Caco-2 (cell line): ENCODE measurements at places on chromosomes 12 and 14. TPM values are rescaled to one million over a fixed set of nuclear protein-coding genes. Genes with fewer than 3 reads are reported as not detected.

GRCh38 chr14:91363776-91364523, 53.7 kb downstream of the CCDC88C start:
- H3K4me1 ChIP-seq = peaks cover 4% of the 10 kb centered on the region; the same call in 1 of the 2 replicates
- H3K27me3 ChIP-seq = no peaks in the 10 kb centered on the region
- no peak for DNase-seq
- H3K36me3 ChIP-seq = no peaks in the 10 kb centered on the region
- no peak overlapping the region for H3K27ac ChIP-seq

GRCh38 chr14:68552602-68553001, 240.3 kb downstream of the ZFP36L1 start:
- peaks cover 1% of the 10 kb centered on the region; the same call in 1 of the 2 replicates for H3K4me1 ChIP-seq
- no peaks in the 10 kb centered on the region for H3K27me3 ChIP-seq
- no peaks in the 10 kb centered on the region for H3K36me3 ChIP-seq
- no peak overlapping the region for H3K27ac ChIP-seq
- H3K4me3 ChIP-seq = no peak overlapping the region

DNA sequence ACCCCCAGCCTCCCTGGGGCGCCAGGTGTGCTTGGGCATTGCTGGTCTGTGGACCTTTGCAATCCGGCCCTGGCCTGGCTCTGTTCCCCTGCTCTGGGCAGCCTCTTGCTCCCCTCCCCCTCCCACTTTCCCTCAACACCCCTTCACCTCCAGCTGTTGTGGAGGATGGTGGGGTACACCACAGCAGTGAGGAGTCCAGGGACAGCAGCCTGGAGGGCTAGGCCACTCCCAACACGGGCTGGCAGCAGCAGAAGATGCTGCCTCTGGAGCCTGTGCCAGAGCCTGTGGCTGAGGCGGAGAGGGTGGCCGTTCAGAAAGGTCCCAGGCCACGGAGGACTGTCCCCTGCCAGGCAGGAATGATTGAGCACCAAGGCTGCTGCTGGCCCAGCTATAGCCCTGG, 7.6 kb downstream of the ZBTB42 start:
- no peak for DNase-seq
- no peaks in the 10 kb centered on the region for H3K4me1 ChIP-seq
- H3K36me3 ChIP-seq = no peaks in the 10 kb centered on the region
- H3K4me3 ChIP-seq = no peak overlapping the region
- no peak overlapping the region for H3K27ac ChIP-seq
- H3K27me3 ChIP-seq = no peaks in the 10 kb centered on the region

DNA sequence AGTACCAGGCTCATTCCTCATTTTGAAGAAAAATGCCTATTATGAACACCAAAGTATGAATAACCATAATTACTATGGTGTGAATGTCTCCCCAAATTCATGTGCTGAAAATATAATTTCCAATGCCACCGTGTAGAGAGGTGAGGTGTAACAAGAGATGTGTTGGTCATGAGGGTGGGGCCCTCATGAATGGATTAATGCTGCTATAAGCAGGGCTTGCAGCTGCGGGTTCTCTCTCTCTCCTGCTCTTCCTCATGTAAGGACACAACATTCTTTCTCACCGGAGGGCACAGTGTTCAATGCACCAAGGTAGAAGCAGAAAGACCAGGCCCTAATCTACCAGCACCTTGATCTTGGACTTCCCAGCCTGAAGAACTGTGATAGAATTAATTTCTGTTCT, 70.0 kb downstream of the TMTC1 start:
- H3K27me3 ChIP-seq = no peaks in the 10 kb centered on the region
- no peaks in the 10 kb centered on the region for H3K36me3 ChIP-seq
- no peak overlapping the region for H3K27ac ChIP-seq

DNA sequence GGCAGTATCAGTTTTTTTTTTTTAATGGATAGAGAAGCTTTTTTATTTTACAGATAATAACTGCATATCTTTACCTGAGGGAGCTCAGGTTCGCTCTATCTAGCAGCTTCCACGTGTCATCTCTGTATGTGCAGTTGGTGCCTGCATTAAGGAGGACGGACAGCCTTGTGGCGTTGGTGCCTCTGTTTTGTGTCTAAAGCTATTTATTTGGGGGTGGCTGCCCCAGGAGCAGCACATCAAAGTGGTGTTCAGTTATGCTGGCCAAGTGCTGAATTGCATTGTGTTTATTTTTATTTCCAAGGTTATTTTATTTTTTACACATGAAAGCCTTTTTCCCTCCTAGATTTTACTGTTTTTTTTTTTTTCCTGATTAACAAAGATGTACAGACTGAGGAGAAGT, 59.7 kb downstream of the RASSF3 start:
- H3K4me3 ChIP-seq = no peak overlapping the region
- peaks cover 88% of the 10 kb centered on the region for H3K4me1 ChIP-seq
- H3K27ac ChIP-seq = no peak overlapping the region
- no peaks in the 10 kb centered on the region for H3K27me3 ChIP-seq

GRCh38 chr14:99707921-99708320, 23.8 kb downstream of the CYP46A1 start:
- H3K27me3 ChIP-seq = no peaks in the 10 kb centered on the region; the same call in 1 of the 2 replicates
- H3K4me1 ChIP-seq = no peaks in the 10 kb centered on the region
- H3K36me3 ChIP-seq = no peaks in the 10 kb centered on the region
- no peak for DNase-seq
- no peak overlapping the region for H3K4me3 ChIP-seq

DNA sequence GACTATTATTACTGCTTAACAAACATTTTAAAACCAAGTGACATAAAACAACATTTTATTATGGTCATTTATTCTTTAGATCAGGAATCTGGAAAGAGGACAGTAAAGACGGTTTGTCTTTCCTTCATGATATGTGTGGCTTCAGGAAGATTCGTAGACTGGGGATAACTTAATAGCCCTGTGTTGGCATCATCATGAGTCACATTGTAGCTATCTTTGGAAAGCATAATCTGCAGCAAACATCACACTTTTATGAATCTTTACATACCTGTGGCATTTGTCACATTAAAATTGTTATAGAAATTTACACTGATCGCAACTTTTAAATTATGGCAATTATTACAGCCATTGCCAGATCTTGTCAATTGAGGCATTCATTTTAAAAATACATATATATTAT, 397.1 kb downstream of the NOVA1 start:
- no peak for DNase-seq
- H3K27me3 ChIP-seq = no peaks in the 10 kb centered on the region; the same call in 1 of the 2 replicates

DNA sequence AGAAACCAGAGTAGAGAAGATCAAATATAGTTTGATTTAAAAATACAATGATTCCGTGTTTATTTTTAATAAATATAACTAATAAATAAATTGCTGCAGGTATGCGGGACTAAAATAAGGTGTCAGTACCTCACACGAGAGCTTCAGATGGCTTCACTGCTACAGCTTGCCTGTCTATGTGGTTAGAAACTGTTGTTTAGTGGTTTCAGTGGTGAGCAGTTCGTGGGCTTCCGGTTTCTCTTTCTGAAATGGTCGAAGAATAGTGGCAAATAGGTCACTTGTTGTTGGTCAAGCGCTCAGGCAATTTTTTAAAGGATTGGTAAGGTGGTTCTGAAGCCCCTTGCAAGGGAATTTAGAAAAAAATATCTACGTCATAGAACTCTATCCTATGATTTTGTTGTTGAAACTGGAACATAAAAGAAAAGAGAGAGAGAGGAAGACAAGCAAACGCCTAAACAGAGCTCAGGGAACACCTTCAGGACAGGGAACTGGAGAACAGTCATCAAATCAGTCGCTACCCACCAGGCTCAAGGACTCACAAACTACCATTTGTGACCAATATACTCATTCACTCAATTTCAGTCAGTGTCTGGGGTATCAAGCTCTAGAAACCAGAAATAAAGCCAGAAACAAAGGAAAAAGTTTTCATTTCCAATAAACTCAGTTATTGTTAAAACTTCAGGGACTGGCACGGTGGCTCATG, 31.3 kb downstream of the GABARAPL1 start:
- no peak for DNase-seq
- no peak overlapping the region for H3K27ac ChIP-seq
- no peaks in the 10 kb centered on the region for H3K36me3 ChIP-seq
- H3K27me3 ChIP-seq = no peaks in the 10 kb centered on the region

The MGAT4C gene
- total RNA-seq = not detected in 2 replicates
